ENCODE measurements at places on chromosomes 11 and 22.

DNA sequence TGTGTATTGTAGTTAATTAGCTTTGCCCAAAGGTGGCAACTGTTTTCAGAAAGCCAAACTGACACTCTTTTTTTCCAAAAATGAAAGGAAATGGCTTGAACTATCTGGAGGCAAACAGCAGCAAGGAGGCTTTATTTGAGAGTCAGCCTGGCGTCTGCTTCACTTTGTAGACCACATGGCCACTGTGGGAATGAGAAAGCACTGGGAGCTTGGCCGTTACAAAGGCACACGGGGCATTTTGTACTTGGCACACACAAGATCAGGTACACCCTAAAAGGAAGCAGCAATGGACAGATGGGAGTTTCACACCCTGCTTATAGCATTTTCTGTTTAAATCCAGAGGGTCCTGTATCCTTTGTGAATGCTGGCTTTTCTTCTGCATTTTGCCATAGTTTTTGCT lies 126.3 kb downstream of the MPPED2 start:
- no peak for DNase-seq

DNA sequence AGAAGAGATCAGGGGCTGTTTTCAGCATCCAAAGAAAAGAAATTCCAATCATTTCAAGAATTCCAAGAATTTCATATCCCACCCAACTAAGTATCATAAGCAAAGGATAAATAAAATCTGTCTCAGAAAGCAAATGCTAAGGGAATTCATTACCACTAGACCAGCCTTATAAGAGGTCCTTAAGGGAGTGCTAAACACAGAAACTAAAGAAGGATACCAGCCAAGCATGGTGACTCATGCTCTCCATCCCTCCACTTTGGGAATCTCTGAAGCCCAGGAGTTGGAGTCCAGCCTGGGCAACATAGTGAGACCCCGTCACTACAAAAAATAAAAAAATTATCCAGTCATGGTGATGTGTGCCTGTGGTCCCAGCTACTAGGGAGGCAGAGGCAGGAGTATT lies 17.8 kb downstream of the FADD start:
- no peak for DNase-seq

- DNase-seq: no peak
Observed at GRCh38 chr11:104772806-104773241, 125.4 kb downstream of the CASP12 start.

GRCh38 chr22:17876306-17876831 lies 102.1 kb upstream of the BID start:
- DNase-seq: no peak

DNA sequence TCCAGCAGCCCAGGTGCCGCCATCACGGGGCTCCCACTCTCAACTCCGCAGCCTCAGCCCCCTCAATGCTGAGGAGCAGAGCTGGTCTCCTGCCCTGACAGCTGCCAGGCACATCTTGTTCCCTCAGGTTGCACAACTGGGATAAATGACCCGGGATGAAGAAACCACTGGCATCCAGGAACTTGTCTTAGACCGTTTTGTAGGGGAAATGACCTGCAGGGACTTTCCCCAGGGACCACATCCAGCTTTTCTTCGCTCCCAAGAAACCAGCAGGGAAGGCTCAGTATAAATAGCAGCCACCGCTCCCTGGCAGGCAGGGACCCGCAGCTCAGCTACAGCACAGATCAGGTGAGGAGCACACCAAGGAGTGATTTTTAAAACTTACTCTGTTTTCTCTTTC lies at the start of gene SAA1:
TSS of gene SAA1 (plus strand) at position 316 of the 400 bp plus-strand sequence. CDS start 624 bp downstream, outside the sequence.
- DNase-seq: no peak

DNA sequence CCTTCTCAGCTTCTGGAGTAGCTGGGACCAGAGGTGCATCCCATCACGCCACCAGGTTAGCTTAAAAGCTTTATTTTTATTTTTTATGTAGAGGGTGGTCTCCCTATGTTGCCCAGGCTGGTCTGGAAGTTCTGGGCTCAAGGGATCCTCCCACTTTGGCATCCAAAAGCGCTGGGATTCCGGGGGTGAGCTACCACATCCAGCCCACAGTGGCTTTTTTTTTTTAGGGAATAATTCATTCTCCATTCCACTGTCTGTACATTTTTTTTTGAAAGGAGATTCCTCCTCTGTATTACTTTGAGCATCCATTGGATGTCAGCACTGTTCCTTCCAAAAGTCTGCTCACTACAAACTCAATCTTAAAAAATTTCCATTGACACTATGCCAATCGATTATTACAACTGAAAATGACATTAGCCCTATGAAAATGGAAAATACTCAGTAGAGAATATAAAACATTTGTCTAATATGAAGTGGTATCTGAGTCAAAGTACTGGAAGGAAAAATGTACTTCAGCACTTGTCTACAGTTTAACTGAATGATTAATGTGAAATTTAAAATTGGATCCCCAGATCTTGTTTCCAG lies 1.3 kb upstream of the LPXN start:
- no peak for DNase-seq

GRCh38 chr11:128767591-128768001 lies 73.7 kb downstream of the FLI1 start:
- no peak for DNase-seq
